ENCODE measurements at places on chromosomes 1 and 21. TPM values are rescaled to one million over a fixed set of nuclear protein-coding genes. Genes with fewer than 3 reads are reported as not detected.

GRCh38 chr1:153572569-153573015 is 6.9 kb upstream of the S100A2 start:
- DNase-seq, result peak; percentile 87

PCP4 gene
- not detected for total RNA-seq

DNA sequence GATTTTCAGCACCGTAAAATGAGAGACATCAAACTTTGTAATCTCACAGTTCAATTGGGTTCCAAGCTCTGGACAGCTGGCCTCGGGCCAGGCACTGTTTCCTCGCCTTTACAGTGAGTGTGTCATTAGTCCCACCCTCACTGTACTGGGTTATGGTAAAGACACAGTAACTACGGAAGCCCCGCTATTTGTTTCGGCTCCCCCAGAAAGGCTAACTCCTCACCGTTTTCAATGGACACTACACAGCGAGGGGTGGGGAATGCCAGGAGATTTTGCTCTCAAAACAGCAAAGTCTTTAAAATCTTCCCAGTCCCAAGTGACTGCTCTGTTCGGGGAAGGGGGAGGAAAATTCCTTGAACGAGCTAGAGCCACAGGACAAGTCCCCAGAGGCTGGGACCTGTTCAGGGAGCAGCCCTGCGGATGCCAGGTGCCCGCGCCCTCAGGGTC is 757 bp upstream of the SPSB1 start:
- no peak for DNase-seq

DNA sequence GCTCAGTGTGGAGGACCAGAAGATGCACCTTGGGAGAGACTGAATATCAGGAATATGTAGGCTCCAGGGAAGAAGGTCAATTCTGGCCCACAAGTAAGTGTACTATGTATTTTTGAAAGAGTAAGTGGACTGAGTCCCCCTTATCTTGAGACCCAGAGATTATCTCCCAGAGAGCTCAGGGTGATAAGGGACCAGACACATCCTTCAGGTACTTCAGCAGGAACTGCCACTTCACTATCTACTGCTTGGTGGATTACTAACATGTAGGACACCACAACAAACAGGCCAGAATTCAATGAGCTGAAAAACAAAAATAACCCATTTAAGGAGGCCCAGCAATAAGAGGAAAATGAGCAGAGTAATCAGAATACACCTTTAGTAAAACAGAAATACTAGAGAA is 119.2 kb downstream of the ZNF644 start:
- no peak for DNase-seq

DNA sequence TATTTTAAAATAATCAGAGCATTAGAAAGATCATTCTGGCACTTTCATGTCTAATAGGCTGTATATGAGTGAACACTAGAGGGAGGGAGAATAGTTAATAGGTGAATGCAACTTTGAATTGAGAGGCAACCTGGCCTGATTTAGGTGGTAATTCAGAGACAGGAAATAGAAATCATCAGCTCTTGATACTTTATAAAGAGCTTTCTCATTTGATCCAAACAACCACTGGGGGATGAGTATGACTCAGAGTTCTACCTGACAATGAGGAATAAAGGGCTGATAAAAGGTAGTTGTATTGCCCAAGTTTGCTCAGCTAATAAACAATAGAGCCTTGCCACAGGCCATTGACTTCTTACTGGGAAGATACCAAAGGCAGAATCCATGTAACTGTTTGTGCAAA is 5.2 kb upstream of the FAM89A start:
- no peak for DNase-seq

DNA sequence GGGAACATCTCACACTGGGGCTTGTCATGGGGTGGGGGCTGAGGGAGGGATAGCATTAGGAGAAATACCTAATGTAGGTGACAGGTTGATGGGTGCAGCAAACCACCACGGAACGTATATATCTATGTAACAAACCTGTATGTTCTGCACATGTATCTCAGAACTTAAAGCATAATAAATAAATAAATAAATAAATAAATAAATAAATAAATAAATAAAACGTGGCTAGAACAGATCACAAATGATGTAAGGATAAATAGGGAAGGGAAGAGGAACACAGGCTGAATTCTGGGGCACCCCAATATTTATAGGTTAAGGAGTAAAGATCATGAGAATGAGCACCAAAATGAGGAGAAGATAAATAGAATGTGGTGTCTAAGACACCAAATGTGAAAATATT is 592.2 kb downstream of the AMY1C start:
- no peak for DNase-seq

- no peak for DNase-seq
Measured at GRCh38 chr1:150299716-150300115, 6.1 kb downstream of the MRPS21 start.

DNA sequence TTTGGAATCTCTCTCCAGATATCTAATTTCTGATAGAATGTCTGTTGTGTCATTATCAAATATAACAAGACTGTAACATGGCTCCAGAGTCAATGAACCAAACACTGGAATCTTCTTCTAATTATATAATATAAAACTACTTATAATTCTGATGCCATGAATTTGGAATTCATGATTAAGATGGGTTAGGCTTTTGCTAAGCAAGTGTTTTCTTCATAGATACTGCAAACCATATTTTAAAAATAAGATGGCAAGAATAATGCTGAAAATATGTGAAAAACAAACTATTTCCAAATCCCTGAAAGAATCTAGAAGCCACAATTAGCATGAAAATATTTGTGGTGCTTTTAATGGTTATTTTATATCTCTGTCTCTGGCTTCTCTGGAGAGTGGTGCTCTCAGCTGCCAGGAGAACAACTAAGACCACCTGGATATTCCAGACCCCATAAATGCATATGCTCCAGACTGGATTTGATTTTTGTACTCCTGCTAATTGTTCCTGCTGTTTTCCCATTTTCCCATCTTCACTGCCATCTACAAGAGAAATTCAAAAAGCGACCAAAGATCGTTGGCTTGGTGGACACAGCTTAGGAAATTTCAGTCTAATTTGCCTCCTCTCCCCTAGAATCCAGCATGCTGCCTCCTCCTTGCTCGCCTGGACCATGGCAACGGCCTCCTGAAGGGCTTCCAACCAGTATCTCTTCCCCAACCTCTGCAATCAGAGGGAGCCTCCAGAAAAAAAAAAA is 418.9 kb downstream of the SETD4 start:
- DNase-seq, result no peak

- no peak for DNase-seq
Measured at GRCh38 chr1:105608713-105609112, 1447.8 kb upstream of the PRMT6 start.

DNA sequence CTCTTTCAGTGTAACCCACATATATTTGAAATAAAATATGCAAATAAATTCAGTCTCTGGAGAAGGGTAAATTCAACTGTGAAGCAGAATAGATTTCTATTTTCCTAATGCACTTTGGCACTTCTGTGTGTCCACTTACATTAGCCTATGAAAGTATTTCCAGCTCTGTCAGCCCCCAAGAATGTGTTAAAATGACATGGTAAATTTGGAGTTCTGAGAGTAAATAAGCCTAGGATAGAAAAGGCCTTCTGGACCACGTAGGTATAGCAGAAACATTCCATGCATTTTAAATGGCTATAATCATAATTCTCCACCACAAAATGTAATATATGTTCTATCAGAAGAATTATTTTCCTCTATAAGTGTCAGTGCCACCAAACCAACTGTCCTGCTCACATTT is 276.2 kb downstream of the NEGR1 start:
- no peak for DNase-seq

- no peak for DNase-seq
Measured at GRCh38 chr1:54047384-54048305, 5.4 kb downstream of the TMEM59 start.

GRCh38 chr1:63773815-63774616 is at the start of gene ROR1:
TSS of gene ROR1 (plus strand) at chr1:63774017.
- peak; percentile 79 for DNase-seq

DNA sequence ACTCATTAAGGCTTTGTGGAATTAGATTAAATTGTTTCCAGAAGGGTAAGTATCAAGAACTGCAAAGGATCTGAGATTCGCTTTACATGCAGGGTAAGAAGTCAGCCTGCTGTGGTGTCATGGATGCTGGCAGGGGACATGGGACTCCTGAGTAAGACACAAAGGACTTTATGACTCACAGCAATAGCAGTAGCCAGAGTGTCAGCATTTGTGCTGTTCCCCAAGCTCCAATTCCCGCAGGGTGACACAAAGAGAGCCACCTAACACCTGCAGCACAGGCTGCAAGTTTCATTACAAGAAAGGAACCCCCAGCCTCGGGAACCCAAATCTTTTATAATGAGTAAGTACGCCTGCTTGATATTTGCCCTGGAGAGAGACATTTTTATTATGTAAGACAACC is 298.1 kb upstream of the POU3F1 start:
- DNase-seq, result no peak

DNA sequence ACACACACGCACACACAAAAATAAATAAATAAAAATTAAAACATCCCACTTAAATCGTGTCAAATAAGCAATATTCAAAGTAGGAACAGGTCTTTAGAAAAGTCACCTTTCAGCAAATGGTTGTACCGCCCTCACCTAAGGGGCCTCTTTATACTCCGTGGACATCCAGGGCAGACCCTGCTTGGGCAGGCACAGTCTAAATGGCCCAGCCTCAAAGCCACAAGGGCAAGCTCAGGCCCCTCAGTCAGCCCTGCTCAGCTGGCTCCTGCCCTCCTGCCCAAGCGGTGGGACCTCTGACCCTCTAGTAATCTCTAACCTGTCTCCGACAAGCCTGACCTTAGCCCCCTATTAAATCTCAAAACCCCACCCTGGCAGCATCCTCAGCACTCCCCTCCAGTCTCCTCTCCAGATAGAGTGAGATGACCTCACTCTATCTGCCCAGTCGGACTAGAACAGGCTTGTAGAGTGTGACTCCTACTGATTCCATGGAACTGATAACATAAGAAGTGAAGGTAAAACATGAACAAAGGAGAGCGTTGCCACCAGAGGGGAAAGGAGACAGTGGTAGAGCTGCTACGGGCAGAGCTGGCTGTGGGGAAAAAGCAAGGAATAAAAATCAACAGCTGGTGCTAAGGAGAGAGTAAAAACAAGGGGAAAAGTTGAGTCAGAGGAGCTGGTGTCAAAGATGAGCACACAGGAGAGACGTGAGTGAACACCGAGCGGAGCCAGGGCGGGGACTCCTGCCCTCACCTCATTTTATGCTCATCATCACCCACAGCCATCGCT is 36.0 kb downstream of the SIPA1L2 start:
- no peak for DNase-seq

DNA sequence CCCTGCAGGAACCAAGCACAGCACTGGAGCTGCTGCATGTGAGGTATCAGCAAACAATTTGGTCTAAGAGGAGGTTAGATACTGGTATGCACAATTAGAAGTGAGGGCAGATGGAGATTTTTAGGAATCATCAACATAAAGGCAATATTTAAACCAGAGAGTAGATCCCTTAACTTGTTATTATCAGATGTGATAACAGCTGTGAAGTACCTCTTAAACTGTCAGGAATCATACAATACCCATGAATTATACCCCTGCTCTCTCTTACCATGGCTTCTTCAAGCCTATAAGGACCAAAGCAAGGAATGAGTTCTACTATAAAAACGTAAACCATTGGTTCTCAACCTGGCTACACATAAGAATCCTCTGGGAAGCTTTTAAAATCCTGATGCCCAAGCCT is 3.9 kb downstream of the BCAR3 start:
- no peak for DNase-seq
